ENCODE measurements at places on chromosomes 13 and 19. TPM values are rescaled to one million over a fixed set of nuclear protein-coding genes. Genes with fewer than 3 reads are reported as not detected.

The DNAAF3 gene
- not detected for total RNA-seq

The KCNRG gene
- not detected for total RNA-seq

The KLC3 gene
- not detected for total RNA-seq

The LYL1 gene
- total RNA-seq: 28.6 TPM

The GRK1 gene
- total RNA-seq: not detected

The PTPRS gene
- total RNA-seq: 113 TPM

The AMER2 gene
- total RNA-seq: not detected

The TBXA2R gene
- 40.5 TPM for total RNA-seq

The THOP1 gene
- 33.2 TPM for total RNA-seq

The ADAMTSL5 gene
- 6.2 TPM for total RNA-seq

The ZNF625 gene
- 11.0 TPM for total RNA-seq

The CEBPA gene
- total RNA-seq: 6.1 TPM
